CD4-positive, alpha-beta T cell treated with Interleukin-6 for 4 hours (primary cell): ENCODE measurements at places on chromosomes 11 and 22.

DNA sequence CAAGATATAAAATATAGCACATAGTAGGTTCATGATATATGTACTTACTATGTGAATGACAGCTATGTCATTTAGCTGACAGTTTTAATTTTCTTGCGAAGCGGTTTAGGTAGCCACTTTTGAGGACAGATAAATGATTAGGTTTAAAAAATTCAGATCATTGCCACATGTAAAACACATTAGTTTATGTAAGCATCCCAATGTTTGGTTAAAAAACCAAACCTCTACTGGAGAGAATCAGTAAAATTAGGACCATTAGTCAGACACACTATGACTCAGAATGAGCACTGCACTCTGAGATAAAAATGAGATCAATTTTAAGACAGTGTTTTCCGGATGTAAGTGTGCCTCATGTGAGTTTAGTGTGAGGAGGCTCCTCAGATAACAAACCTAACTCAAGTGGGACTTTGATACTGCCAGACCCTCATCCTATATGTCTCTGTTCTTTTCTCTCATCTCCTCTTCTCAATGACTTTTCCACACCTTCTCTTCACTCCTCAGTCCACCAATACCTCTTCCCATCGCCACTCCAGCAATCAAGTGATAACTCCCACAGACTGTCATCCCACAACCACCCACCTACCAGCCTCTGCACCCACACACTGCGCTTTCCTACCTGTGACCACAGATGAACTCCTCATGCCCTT is 6.8 kb upstream of the OR2AT4 start:
- no peak for DNase-seq

DNA sequence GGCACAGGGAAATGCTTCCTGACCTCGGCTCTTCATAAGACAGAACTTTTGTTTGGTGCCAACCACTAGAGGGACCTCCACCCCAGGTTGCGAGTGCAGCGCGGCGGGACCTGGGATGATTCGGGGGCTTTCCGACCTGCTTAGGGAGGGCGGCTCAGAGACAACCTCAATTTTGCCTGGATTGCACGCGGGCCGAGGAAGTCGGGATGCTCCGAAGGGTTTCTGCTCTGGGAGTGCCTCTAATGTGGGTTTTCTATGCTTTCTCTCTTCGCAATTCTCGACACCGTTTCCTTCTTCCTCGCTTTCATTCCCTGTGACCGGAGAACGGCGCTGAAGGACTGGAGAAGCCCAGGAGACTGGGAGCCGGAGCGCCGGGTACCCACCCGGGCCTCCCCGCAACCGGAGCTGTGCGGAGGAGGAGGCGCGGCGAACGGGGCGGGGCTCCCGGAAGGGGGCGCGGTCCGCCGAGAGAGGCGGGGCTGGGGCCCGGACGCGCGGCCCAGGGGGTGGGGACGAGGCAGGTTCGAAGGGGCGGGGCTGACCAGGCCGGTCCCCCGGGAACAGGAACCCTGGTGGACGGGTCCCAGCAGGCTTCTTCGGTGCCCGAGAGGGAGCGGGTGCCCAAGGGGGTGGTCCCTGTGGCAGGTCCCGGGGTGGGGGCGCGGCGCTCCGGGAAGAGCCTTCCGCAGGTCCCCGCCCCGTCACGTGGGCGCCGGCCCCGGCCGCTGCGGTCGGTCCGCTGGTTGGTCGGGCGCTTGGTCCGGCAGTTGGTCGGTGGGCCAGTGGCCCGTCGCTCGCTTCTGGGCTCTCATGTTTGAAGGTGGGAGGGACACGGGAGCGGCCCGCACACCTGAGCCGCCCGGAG is at the start of gene PPFIBP2:
TSS of gene PPFIBP2 (plus strand) at position 766 of the 865 bp plus-strand sequence. CDS start 35,477 bp downstream, outside the sequence.
- peak; percentile 87 for DNase-seq

DNA sequence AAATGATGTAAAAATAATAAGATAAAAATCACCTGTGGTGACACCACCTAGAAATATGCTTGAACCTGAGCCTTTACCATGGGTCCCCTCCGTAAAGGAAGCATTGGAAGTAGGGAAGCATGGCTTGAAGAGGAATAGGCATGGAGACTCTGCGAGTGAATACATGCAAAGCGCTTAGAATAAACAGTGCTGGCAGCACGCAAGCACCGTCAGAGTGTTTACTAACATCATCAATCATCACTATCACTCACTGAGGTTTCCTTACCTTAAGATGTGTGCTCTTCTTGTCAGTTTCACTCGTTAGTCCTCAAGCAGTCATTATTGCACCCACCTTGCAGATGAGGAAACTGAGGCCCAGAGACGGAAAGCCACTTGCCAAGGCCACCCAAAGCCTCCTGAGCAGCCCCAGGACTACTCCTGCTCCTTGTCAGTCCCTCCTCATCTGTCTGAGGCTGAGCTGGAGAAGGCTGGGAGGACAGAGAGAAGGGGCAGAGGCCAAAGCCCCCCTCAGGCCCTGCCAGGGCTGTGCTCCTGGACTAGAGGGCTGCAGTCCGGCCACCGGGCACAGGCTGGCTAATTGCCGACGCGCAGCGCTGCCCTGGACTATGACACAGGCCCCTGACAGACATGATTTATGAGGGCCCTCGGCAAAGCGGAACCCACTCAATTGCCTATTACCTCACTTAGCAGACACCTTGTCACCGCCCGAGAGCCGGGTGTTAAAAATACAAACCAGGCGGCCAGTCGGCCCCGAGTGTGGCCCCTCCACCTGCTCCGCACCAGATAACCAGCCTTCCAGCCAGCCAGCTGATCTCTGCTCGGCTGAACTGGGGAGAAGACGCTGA is 168.9 kb downstream of the MN1 start:
- no peak for DNase-seq

DNA sequence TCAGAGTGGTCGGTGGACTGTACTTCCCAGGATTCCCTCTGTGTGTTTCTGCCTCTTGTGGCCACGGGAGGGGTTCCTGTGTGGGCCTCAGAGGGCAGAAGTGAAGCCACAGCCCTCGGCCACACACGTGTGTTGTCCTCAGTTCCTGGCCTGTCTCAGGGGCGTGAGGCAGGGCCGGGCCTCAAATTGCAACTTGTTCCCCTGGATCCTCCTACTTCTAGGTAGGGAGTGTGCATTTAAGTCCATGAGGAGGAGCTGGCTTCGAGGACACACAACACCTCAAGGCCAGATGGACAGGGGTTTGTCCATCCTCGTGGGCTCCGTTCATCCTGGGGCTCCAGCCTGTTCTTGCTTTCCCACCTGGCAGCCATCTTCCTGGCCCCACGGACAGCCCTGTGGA is 573.0 kb downstream of the TBC1D22A start:
- no peak for DNase-seq

- peak; percentile 51 for DNase-seq
Observed at GRCh38 chr11:108592591-108593213, 866 bp downstream of the EXPH5 start.

DNA sequence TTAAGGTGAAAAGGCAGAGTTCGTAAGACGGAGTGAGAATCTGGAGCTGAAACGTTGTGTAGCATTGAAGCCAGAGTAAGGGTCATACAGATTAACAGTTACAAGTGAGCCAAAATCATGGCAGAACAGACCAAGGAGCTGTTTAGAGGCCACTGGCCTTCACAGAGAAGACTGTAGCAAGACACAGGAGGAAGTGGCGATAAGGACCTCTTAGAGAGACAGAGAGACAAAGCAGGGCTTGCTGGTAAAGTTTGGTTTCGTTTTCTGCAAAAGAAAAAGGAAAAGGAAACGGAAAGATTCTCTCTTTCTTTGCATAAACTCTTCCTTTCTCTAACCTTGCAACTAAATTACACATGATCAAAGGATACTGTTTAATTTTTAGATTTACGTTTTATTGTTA is 83.0 kb downstream of the AASDHPPT start:
- no peak for DNase-seq

DNA sequence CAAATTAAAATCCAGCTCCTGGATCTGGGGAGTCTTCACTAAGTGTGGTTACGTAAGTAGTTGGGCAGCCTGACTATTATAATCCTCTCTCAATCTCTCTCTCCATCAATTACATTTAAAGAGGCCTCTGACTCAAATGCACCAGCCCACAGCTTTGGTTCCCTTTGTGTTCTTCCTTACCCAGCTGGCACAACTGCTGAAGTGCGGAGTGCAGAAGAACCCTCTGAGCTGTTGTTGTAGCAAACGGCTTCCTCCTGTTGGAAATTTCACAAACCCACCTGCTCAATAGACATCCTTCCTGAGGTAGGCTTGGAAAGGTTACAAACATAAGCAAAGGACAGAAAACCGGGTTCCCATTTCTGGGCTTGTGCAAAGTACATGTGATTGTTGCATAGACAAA is 17.0 kb upstream of the SORL1 start:
- no peak for DNase-seq

DNA sequence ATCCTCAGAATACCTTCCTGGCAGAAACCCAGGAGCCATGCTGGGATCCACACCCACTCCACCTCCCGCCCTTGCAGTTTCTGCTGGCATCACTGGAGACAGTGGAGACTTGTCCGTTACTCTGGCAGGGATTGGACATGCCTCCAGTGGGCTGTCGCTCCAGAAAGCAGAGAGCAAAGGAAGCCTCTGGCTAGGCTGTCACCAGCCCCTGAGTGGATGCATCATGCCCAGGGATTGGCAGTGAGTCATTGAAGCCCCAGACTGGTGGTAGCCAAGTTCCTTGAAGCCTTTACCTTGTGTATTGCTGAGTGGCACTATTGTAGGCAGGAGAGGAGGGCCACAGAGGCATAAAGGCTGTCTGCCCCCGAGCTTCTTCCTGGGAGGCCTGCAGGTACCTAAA is 34.8 kb upstream of the E2F8 start:
- no peak for DNase-seq

DNA sequence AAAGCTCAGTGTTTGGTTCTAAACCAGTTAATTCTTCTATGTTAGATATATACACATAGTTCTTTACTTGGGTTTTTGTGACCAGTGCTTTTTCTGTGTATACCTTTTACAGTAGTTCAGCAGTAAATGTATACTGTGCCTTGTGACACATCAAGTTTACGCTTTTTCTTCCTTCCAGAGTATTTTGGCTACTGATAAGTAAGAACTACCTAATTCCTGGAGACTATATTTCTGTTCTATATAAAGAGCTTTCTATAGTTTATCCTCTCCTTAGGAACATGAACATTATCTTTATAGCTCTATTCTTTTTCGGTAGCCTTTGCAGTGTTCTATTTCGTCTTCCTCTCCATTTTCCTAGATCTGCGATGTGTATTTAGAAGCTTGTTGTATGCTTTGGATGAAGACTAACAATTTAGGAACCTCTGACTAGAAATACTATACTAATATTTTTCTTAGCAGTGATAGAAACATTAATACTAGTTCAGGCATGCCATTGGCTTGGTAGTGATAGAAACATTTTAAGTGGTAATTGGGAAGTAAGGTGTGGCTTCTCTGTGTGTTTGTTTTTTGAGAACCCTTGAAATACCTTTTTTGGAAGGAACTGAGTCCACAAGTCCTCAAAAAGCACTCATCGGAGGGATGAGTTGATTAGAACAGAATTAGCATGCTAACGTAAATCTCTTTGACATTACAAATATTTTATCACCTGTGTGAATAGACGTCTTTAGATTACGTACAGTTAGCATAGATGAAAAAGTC is 74.6 kb downstream of the ARHGEF12 start:
- no peak for DNase-seq

- no peak for DNase-seq
Observed at GRCh38 chr22:20180245-20180630, 29.4 kb upstream of the CCDC188 start.
